ENCODE measurements at places on chromosomes 4 and X. TPM values are rescaled to one million over a fixed set of nuclear protein-coding genes. Genes with fewer than 3 reads are reported as not detected.

CMC4 gene
- total RNA-seq = 2.5 TPM

HEPH gene
- total RNA-seq = not detected

NPNT gene
- 0.12 TPM for total RNA-seq

USP17L28 gene
- not detected for total RNA-seq

ETDB gene
- total RNA-seq = not detected

COX7B2 gene
- total RNA-seq = not detected

TBC1D25 gene
- total RNA-seq = 14.0 TPM

BTC gene
- total RNA-seq = not detected

IDS gene
- 43.9 TPM for total RNA-seq

GNPDA2 gene
- 18.8 TPM for total RNA-seq

RNF212 gene
- total RNA-seq = 1.8 TPM

L1CAM gene
- 1.3 TPM for total RNA-seq

GPM6B gene
- total RNA-seq = not detected

IL3RA gene
- total RNA-seq = 3.4 TPM

OGT gene
- 284 TPM for total RNA-seq

SULT1E1 gene
- not detected for total RNA-seq

PDZD4 gene
- 0.26 TPM for total RNA-seq

F8 gene
- 3.7 TPM for total RNA-seq

DUSP9 gene
- total RNA-seq = 0.19 TPM

FGFBP2 gene
- 2.0 TPM for total RNA-seq

ALB gene
- total RNA-seq = not detected

SMARCA5 gene
- total RNA-seq = 60.6 TPM

NUP54 gene
- 72.6 TPM for total RNA-seq

NUDT10 gene
- 0.51 TPM for total RNA-seq

KDR gene
- total RNA-seq = not detected

REELD1 gene
- total RNA-seq = not detected

TRO gene
- total RNA-seq = 2.6 TPM

NRK gene
- total RNA-seq = not detected

PPA2 gene
- 69.3 TPM for total RNA-seq

ATOH1 gene
- not detected for total RNA-seq

PWWP3B gene
- not detected for total RNA-seq

SMR3B gene
- not detected for total RNA-seq

PLS3 gene
- total RNA-seq = 5.1 TPM

SHOX gene
- not detected for total RNA-seq

KLB gene
- not detected for total RNA-seq

ZNF280C gene
- 7.5 TPM for total RNA-seq

SLC38A5 gene
- total RNA-seq = 195 TPM

Data from activated CD4-positive, alpha-beta T cell treated with anti-CD3 and anti-CD28 coated beads, Interleukin-2, amount 10 ng/mL, durations not matched to agents 24 days and 14 days (primary cell).